ENCODE measurements at places on chromosomes 11 and 22. TPM values are rescaled to one million over a fixed set of nuclear protein-coding genes. Genes with fewer than 3 reads are reported as not detected.

PGR gene
- total RNA-seq: not detected

APOA1 gene
- not detected for total RNA-seq

LMO2 gene
- total RNA-seq: not detected

NPAS4 gene
- total RNA-seq: 0.07 TPM

WT1 gene
- not detected for total RNA-seq

CCDC73 gene
- not detected for total RNA-seq

TMEM25 gene
- total RNA-seq: 17.4 TPM

DNA sequence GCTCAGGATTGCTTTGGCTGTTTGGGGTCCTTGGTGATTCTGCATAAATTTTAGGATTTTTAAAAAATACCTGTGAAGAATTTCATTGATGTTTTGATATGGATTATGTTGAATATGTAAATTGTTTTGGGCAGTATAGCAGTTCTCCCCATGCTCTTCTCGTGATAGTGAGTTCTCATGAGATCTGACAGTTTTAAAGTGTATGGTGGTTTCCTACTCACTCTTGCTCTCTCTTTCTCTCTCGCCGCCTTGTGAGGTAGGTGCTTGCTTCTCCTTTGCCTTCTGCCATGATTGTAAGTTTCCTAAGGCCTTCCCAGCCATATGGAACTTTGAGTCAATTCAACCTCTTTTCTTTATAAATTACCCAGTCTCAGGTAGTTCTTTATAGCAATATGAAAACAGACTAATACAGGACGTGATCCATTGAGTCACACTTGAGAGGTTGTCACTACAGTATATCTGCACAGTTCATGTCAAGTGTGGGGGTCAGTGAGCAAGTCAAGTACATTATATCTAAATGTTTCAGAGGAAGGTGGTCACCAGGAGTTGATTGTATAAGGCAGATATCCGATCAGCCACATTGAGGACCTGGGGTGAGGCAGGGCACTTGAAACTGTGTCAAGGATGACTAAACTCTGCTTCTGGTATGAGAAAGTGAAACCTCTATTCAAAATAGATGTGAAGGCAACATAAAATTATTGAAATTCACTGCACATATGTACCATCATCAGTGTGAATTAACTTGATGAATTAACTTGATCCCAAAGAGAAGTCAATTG is 70.7 kb upstream of the CCDC179 start:
- H3K27ac ChIP-seq: no peak overlapping the region
- no peaks in the 10 kb centered on the region for H3K36me3 ChIP-seq
- H3K4me1 ChIP-seq: no peaks in the 10 kb centered on the region
- DNase-seq: peak; percentile 7
- H3K27me3 ChIP-seq: no peaks in the 10 kb centered on the region

GRCh38 chr11:3083321-3083720 is 26.1 kb upstream of the CARS1 start:
- H3K4me1 ChIP-seq: no peaks in the 10 kb centered on the region
- no peak for DNase-seq
- no peak overlapping the region for H3K27ac ChIP-seq
- H3K36me3 ChIP-seq: no peaks in the 10 kb centered on the region

DNA sequence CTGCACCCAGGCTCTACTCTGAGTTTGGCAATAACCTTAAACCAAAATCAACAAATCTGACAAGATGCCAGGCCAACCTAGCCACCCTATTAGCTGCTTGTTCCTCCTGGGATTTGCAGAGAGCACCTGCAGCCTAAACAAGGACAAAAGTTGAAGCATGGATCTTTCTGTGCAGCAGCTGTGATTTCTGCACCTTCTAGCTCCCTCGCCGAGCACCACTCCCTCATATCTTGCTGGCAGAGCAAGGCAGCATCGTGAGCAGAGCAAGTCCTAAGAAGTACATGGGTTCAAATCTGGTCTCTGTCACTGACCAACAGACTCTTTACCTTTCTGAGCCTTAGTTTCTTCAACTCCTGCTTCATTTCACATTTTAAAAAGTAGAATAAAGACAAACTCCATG is 38.3 kb downstream of the MORC2 start:
- peaks cover 54% of the 10 kb centered on the region for H3K36me3 ChIP-seq
- no peak for DNase-seq
- H3K27me3 ChIP-seq: no peaks in the 10 kb centered on the region
- no peak overlapping the region for H3K4me3 ChIP-seq
- H3K4me1 ChIP-seq: peaks cover 3% of the 10 kb centered on the region

- H3K4me3 ChIP-seq: no peak overlapping the region
- H3K36me3 ChIP-seq: no peaks in the 10 kb centered on the region
- no peaks in the 10 kb centered on the region for H3K4me1 ChIP-seq
- DNase-seq: no peak
Measured at GRCh38 chr11:37364246-37364839, 766.3 kb upstream of the RAG2 start.
